ENCODE measurements at places on chromosomes 7 and 10.
A peak's percentile ranks its signal among the peaks of the same experiment; 100 is the strongest.

GRCh38 chr7:96591159-96591899 is 118.3 kb downstream of the SEM1 start:
- DNase-seq = no peak

- DNase-seq = no peak
Measured at GRCh38 chr7:79361214-79361613, 92.3 kb downstream of the MAGI2 start.

DNA sequence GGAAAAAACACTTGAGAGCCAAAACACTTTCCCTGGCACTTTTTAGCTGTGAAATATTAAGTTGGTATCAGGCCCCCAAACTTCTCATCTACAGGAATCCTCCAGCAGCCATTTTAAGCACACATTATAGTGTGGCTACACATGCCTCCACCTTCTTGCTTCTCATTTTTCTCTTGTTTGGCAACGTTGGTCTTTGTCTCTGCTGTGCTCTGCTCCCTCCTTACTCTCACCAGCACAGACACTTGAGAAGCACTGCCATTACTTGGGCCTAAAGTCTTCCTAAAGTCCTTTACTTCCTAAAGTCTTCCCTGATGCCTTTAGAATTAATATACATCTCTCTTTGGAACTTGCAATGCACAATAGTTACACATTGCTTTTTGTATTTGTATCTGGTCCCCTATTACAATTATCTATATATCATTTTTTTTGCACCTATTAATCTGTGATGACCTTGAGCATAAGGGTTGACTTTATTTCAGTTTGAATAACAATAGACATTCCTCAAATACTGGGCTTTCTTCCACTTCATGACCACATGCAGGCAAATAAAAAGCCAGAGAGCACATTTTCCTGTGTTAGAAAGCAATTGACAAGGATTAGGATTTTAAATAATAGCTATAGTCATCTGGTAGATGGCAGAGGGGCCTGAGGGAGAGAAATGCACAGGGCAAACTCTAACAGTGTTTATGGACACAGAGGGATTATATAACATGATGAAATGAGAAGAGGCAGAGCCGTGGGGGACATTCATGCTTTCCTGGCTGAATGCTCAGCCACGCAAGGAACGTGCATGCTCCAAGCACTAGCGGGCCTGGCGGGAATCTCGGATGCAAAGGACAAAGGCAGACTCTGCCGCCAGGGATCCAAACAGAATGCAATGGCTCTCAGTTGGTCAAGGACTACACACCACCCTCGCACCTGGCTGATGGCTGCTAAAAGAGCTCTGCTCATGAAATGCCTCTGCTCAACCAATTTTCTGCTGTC is 99.3 kb downstream of the CDC14C start:
- DNase-seq = no peak

GRCh38 chr10:3740157-3740871 is 44.7 kb downstream of the KLF6 start:
- DNase-seq = peak; percentile 16

DNA sequence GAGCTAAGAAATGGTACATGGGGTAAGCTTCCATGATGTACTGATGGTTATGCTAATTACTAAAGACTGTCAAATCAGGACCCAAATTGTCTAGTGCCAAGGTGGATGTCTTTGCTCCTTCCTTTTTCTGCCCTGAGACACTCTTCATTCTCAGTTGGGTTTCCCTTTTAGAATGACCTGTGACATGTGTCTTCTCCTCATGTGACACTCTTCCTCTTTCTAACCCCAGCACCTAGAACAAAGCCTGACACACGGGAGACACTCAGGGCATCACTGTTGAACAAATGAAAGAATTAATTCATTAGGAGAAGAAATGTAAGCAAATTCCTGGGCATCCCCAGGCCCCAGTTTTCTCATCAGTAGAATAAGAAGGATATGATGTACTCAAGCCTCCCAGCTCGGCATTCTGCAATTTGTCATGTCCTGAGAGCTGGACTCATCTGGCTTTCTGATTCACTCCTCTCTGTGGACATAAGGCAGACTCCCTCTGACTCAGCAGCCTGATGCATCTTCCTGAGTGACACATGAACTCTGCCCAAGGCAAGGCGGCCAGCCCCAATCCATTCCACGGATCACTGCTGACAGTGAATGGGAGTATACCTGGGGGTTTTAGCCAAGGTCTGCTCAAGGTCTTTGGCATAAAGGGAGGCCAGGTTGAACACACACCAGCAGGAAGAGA is 473.8 kb downstream of the KCNMA1 start:
- no peak for DNase-seq

DNA sequence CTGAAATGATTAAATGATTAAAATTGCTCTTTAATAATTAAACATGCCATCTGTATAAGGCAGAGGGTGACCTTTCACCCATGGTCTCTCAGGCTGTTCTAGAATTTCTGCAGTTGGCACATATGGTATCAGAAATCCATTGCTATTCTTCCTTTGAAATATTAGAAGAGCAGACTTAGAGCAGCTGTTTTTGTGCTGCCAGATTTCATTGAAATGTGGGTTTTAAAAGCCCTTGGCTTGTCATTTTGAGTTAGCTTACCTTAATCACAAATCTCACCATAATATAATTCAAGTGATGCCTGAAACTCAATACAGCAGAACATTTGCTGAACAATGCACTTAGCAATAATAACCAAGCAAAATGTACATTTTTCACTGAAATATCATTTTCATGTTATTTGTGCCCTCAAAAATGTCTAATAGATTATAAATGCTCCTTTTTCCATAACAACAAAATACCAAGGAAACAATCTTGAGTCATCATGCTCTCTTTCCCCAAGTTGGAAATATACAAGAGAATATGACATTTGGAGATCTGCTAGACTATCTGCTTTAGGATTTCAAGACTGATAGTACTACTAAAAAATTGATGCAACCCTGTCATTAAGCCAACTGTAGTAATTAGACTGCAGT is 16.1 kb upstream of the PTTG1IP2 start:
- DNase-seq = no peak

DNA sequence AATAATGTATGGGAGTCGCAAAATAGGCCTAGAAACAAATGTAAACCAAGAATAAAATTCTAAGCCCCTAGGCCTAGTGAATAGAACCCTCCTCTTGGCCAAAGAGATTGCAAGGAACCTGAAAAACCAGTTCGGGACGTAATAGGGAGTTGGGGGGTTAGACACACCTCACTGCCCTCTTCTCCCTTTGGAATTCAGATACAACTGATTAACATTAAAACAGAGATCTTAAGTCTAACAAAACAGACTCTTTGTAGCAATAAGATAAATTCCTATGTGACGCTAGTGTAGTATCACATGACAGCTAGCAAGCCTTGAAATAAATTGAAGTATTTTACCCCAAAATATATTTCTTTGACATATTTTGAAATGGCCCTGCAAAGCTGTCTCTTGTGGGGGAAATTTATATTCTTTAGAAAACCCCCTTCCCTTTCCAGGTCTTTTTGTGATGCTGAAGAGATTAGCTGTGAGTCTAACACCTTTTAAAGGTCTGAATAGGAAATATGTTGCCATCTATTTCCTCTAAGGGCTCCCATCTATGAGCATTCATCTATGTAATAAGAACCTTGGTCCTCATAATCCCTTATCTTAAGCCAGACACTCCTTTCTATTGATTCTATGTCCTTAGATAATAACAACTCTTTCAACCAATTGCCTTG is 623.4 kb upstream of the NRG3 start:
- no peak for DNase-seq

DNA sequence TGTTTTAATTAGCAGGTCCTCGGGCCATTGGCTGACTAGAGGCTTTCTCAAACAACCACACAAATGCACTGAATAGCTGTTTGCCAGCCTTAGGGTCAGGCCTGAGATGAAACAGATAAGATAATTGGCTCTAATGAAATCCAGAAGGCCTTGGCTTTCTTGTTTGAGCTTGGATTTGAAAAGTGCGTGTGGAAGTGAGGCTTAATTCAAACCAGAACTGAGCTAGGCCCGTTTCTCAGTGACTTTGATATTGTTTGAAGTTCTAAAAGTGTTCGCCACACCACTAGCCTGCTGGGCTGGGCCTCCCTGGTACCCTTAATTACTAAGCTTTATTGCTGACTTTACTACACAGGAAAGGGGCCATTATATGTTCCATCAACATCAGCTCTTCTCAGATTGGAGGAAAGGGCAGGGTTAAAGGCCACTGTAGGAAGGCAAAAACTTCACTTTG is 270.6 kb downstream of the TWIST1 start:
- no peak for DNase-seq

GRCh38 chr7:159165352-159165751 is 20.7 kb upstream of the VIPR2 start:
- no peak for DNase-seq

DNA sequence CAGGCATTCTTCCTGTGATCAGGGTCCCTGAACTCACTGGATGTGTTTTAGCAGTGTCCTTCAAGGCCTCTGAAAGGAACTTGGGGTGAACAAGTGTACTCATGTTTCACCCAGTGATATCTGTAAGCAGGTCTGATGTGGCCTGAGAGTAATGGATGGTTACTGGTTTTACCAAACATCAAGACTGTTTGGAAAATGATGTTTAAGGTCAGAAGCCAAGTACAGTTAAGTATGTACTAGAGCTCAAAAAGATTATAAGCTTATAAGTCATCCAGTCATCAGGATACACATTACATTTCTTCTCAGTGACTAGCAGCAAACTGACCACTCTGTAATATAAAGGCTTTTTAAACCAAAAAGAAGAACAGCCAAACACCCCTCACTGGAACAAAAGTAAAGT is 79.8 kb upstream of the PTN start:
- DNase-seq = no peak

- no peak for DNase-seq
Measured at GRCh38 chr7:108335269-108335918, 120.8 kb downstream of the NRCAM start.

GRCh38 chr10:103712146-103712545 is 143.2 kb downstream of the SH3PXD2A start:
- no peak for DNase-seq

DNA sequence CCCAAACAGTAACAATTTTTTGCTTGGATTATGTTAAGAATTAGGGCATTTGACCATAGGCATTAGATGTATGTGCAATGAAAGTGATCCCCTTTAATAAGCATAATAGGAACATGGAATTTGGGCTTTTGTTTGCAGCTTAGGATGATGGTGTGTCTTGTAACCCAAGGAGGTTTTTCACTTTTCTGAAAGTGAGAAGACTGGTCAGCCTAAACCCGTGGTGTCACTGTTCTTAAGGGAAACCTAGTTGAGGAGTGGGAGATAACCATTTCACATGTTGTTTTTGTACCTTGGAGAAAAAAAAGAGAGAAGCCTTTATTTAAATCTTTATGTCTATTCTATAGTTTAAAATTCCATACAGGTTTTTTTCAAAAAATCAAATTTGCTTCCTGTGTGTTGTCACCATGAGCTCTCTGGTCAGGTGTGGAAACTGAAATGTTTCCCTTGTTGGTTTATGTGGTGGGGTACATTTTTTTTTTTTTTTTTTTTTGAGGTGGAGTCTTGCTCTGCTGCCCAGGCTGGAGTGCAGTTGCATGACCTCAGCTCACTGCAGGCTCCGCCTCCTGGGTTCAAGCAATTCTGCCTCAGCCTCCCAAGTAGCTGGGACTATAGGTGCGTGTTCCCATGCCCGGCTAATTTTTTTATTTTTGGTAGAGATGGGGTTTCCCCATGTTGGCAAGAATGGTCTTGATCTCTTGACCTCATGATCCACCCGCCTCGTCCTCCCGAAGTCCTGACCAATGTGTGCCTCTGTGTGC is 7.7 kb downstream of the CCM2 start:
- DNase-seq = peak; percentile 11

GRCh38 chr10:45471531-45472310 is 97.7 kb downstream of the ALOX5 start:
- DNase-seq = no peak

- DNase-seq = no peak
Measured at GRCh38 chr10:75639736-75640135, 208.3 kb downstream of the LRMDA start.

- DNase-seq = no peak
Measured at GRCh38 chr7:128309976-128310375, 33.7 kb downstream of the RBM28 start.

All from CD4-positive, alpha-beta T cell treated with Interleukin-10 for 1 hour (primary cell).